ENCODE measurements at places on chromosomes 16 and 17. TPM values are rescaled to one million over a fixed set of nuclear protein-coding genes. Genes with fewer than 3 reads are reported as not detected.

GRCh38 chr16:10245002-10245401 is 62.8 kb upstream of the GRIN2A start:
- H3K27ac ChIP-seq = 0 out of 2 replicates have a peak overlapping the region, but pooled peaks have one; percentile 27
- no peak overlapping the region for H3K4me3 ChIP-seq
- peaks cover 11% of the 10 kb centered on the region for H3K4me1 ChIP-seq
- no peak for DNase-seq

- H3K4me3 ChIP-seq = no peak overlapping the region
- peaks cover 68% of the 10 kb centered on the region for H3K4me1 ChIP-seq
- H3K27me3 ChIP-seq = no peaks in the 10 kb centered on the region
These were observed 6.3 kb downstream of the BCAR1 start for GRCh38 chr16:75244844-75245758.

- no peaks in the 10 kb centered on the region for H3K36me3 ChIP-seq
- H3K4me1 ChIP-seq = peaks cover 17% of the 10 kb centered on the region
- H3K4me3 ChIP-seq = no peak overlapping the region
- H3K27me3 ChIP-seq = peaks cover 14% of the 10 kb centered on the region
- DNase-seq = no peak
These were observed 45.6 kb downstream of the METRNL start for GRCh38 chr17:83124871-83125514.

The CCDC92B gene
- 14.6 TPM for total RNA-seq

The PIRT gene
- total RNA-seq = not detected

The TPSAB1 gene
- not detected for total RNA-seq

GRCh38 chr17:56755310-56755709 is 78.4 kb downstream of the C17orf67 start:
- no peaks in the 10 kb centered on the region for H3K36me3 ChIP-seq
- no peak overlapping the region for H3K27ac ChIP-seq
- H3K4me1 ChIP-seq = peaks cover 7% of the 10 kb centered on the region
- DNase-seq = no peak

DNA sequence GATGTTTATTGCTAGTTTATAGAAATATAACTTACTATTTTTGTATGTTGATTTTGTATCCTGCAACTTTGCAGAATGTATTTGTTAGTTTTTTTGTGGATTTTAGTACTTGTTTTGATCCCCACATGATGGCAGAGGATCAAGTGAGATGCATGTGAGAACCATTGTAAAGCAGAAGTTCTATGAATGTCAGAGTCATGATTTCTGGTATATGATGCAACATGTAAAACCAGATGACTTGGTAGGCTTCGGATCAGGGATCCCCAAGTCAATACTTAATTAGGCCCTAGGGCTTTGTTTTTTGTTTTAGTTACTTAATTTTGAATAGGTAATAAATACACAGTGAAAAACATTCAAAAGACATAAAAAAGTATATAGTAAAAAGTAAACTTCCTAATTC is 45.8 kb downstream of the ESRP2 start:
- peaks cover 36% of the 10 kb centered on the region for H3K36me3 ChIP-seq
- H3K4me3 ChIP-seq = no peak overlapping the region
- DNase-seq = no peak
- H3K4me1 ChIP-seq = no peaks in the 10 kb centered on the region

- peaks cover 12% of the 10 kb centered on the region for H3K27me3 ChIP-seq
- H3K4me1 ChIP-seq = peaks cover 32% of the 10 kb centered on the region
- no peaks in the 10 kb centered on the region for H3K36me3 ChIP-seq
- peak; percentile 38 for DNase-seq
These were observed 70.8 kb downstream of the ABR start for GRCh38 chr17:1108765-1109605.

DNA sequence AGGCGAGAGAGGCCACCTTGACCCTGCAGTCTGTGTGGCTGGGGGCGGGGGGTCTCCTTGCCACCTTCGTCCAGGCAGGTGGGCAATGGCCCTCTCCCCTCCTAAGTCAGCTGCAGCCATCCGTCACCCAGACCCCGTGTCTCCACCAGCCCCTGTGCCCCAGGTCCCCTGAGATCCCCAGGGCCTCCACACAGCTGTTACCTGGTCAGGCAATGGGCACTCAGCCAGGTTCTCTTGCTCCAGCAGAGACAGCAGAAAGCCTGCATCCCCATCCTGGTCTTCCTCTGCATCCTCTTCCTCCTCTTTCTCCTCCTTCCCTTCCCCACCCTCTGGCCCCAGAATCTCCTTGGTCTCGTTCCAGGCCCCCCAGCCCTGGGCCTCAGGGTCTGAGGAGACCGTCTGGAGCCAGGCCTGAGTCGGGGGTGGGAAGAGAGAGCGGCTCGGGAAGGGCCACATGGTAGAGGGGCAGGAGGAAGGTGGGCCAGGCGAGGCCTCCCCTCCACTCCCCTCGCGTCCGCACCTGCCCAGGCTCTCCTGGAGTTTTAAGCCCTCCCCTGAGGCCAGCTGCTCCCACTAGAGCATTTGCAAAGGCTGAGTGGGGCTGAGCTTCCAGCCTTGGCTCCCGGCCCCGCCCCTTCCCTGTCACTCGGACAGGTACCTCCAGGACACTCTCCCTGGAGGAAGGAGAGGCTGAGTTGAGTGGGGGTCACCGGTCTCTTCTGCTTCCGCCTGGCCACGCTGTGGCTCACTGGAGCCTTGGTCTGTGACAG is at the start of gene PABPN1L:
TSS of gene PABPN1L (minus strand) at position 510 of the 770 bp plus-strand sequence. CDS start at position 456, 54 bp downstream.
- 0 out of 2 replicates have a peak, but pooled peaks cover under 1% of the 10 kb centered on the region for H3K36me3 ChIP-seq
- no peak for DNase-seq
- no peaks in the 10 kb centered on the region for H3K4me1 ChIP-seq
- H3K27ac ChIP-seq = peak within 1 kb of the TSS; percentile 45

DNA sequence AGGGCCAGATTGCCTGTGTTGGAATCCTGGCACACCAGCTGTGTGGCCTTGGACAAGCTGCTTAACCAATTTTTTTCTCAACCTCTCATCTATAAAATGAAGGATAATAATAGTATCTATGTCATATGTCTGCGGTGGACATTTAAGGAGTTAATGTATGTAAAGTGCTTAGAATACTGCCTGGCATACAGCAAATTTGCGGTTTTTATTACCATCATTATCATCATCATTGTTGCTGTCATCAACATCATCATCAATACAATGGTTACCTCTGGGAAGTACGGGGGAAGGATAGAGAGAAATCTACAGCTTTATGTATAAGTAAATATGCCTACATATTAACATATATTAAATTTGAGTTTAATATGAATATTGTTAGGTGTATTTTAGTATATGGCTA is 37.1 kb upstream of the COX10 start:
- H3K27ac ChIP-seq = no peak overlapping the region
- no peak for DNase-seq

The NACA2 gene
- not detected for total RNA-seq

GRCh38 chr17:65920996-65921395 is 270.9 kb downstream of the CEP112 start:
- no peak for DNase-seq
- H3K27ac ChIP-seq = no peak overlapping the region
- H3K4me3 ChIP-seq = no peak overlapping the region
- no peaks in the 10 kb centered on the region for H3K36me3 ChIP-seq

The CCL13 gene
- not detected for total RNA-seq

DNA sequence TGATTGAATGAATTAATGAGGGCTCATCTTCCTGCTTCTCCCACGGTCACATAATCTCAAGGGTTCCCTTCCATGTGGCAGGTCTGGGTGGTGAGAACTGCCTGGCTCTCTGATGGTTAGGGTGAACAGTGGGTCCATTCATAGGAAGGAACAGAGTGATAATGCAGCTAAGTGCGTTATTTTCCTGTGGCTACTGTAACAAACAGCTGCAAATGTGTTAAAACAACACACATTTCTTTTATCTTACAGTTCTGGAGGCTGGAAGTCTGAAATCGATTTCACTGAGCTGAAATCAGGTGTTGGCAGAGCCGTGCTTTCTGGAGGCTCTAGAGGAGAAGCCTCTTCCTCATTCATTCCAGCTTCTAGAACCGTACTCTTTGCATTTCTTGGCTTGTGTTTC is 95.3 kb downstream of the BMERB1 start:
- H3K27ac ChIP-seq = 0 out of 2 replicates have a peak overlapping the region, but pooled peaks have one; percentile 54
- no peaks in the 10 kb centered on the region for H3K36me3 ChIP-seq
- no peak for DNase-seq
- H3K4me3 ChIP-seq = no peak overlapping the region
- no peaks in the 10 kb centered on the region for H3K4me1 ChIP-seq

- no peak for DNase-seq
- no peak overlapping the region for H3K27ac ChIP-seq
- peaks cover 18% of the 10 kb centered on the region for H3K27me3 ChIP-seq
- H3K4me3 ChIP-seq = no peak overlapping the region
These were observed 335.6 kb downstream of the UTP18 start for GRCh38 chr17:51595826-51596398.

The CORO7 gene
- total RNA-seq = 45.5 TPM

- no peak for DNase-seq
- H3K27me3 ChIP-seq = no peaks in the 10 kb centered on the region
- H3K4me3 ChIP-seq = no peak overlapping the region
These were observed 210.2 kb downstream of the KATNIP start for GRCh38 chr16:27759967-27760788.

Data from WTC11 (cell line).